H9 (cell line): ENCODE measurements at places on chromosomes 6 and 20. TPM values are rescaled to one million over a fixed set of nuclear protein-coding genes. Genes with fewer than 3 reads are reported as not detected.

DNA sequence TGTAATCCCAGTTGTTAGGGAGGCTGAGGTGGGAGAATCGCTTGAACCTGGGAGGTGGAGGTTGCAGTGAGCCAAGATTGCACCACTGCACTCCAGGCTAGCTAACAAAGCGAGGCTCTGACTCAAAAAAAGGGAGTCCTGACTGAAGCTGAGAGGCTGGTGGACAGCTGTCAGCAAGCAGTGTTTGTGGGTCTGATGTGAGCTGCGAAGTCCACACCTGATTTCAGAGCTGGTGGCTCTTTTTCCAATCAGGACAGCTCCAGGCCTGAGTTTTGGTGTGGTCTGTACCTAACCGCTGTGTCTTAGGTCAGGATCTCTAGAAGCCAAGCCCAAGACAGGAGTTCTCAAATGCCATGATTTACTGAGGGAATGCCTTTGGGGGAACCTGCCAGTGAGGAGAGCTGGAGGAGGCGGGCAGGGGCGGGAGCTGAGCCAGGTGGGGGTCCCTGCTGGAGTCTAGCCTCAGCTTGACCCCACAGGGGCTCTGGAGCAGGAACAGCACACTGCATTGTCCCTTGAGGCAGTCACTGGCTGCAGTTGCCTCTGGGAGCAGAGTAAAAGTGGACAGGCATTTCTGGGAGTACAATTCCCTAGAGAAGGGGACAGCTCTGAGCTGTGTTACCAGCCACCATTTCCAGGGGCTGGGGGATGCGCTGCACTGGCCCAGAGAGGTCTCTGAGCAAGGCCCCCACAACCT is 5.0 kb downstream of the GFRA4 start:
- H3K36me3 ChIP-seq = no peaks in the 10 kb centered on the region; the same call in 1 of the 2 replicates
- no peak overlapping the region for H3K27ac ChIP-seq
- DNase-seq = peak; percentile 24

- no peak for DNase-seq
- H3K4me3 ChIP-seq = no peak overlapping the region
- no peak overlapping the region for H3K27ac ChIP-seq
- H3K36me3 ChIP-seq = peaks cover 5% of the 10 kb centered on the region
Observed at GRCh38 chr6:166014966-166015365, 152.7 kb downstream of the TBXT start.

Gene FAM217A
- total RNA-seq = not detected in 2 replicates

Gene COL9A3
- 137 and 150 TPM in 2 replicates for total RNA-seq

Gene COL11A2
- total RNA-seq = 2.0 and 2.3 TPM in 2 replicates

DNA sequence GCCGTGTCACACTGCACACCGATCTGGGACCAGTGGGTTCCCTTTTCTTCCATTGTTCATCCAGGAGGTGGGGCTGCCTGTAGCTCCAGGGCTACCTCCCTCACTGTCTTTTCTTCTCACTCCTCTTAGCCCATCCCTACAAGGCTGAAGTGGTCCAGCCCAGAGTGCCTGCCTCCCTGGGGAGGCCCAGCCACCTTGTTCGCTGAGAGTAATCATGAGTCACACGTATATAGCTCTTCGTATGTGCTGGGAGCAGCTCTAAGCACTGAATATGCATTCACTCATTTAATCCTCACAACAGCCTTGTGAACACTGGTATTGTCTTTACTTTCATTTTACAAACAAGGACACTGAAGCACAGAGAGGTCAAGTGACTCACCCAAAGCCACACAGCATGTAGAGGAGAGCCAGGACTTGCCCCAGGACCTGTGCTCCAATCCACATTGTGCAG is 14.7 kb upstream of the CCDC167 start:
- no peak overlapping the region for H3K27ac ChIP-seq
- DNase-seq = no peak
- peaks cover 6% of the 10 kb centered on the region; the same call in 1 of the 2 replicates for H3K27me3 ChIP-seq
- H3K4me1 ChIP-seq = peaks cover 10% of the 10 kb centered on the region; the same call in 1 of the 2 replicates
- no peak overlapping the region; the same call in 1 of the 2 replicates for H3K4me3 ChIP-seq

GRCh38 chr20:24096864-24097450 is 108.4 kb upstream of the GGTLC1 start:
- no peak overlapping the region for H3K27ac ChIP-seq
- H3K4me1 ChIP-seq = no peaks in the 10 kb centered on the region
- H3K4me3 ChIP-seq = no peak overlapping the region
- no peak for DNase-seq

GRCh38 chr6:84953111-84953755 is 188.8 kb upstream of the TBX18 start:
- no peak overlapping the region for H3K4me3 ChIP-seq
- H3K27ac ChIP-seq = no peak overlapping the region
- H3K4me1 ChIP-seq = peaks cover 3% of the 10 kb centered on the region; the same call in 1 of the 2 replicates
- H3K36me3 ChIP-seq = no peaks in the 10 kb centered on the region

DNA sequence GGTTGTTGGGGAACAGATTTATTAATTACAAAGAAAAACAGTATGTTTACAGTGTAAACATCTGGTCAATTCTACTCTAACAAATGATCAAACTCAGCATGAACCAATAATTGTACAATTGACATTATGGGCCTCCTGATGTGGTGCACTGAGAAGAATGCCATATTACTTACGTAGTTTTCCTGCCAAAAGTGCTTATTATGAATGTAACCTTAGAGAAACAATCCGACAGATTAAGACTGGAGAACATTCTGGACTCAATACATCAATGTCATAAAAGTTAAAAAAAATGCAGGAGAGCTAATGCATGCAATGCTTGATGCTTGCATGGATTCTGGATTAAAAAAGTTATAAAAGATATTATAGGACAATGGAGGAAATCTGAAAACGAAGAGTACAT is 69.0 kb downstream of the LYRM4 start:
- no peaks in the 10 kb centered on the region for H3K27me3 ChIP-seq
- no peak overlapping the region for H3K4me3 ChIP-seq
- H3K4me1 ChIP-seq = no peaks in the 10 kb centered on the region; the same call in 1 of the 2 replicates
- peaks cover 8% of the 10 kb centered on the region; the same call in 1 of the 2 replicates for H3K36me3 ChIP-seq
- no peak for DNase-seq

DNA sequence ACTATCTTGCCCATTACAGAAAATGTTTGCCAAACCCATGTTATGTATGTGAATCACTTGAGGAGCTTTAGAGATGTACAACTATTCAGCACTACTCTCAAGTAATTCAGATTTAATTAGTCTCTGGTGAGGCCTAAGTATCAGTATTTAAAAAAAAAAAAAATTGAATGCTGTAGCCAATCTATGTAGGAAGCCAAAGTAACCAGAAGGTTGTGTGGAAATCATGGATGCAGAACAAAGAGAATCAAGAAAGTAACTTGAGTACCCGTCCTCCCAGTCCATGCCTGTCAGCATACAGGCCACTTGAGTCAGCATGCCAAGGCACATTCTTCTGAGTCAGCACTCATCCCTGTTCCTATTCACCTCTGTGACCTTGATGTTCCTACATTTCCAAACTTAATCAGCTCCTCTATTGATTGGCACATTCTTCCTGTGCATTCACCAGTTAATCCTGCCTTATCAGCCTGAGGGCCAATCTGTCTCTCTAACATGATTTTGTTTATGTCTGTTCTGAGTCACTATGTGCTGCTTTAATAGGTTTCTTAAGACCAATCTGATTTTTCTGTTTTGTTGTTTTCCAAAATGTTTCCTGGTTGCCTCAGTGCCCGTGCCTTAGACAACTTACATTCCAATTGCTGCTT is 165.6 kb downstream of the KCNQ5 start:
- H3K4me1 ChIP-seq = no peaks in the 10 kb centered on the region; the same call in 1 of the 2 replicates
- peak; percentile 46 for DNase-seq
- peak overlapping the region; percentile 39 for H3K27ac ChIP-seq
- no peak overlapping the region for H3K4me3 ChIP-seq
- H3K36me3 ChIP-seq = no peaks in the 10 kb centered on the region
- H3K27me3 ChIP-seq = no peaks in the 10 kb centered on the region

Gene NKX2-4
- 0.13 and 0.15 TPM in 2 replicates for total RNA-seq

DNA sequence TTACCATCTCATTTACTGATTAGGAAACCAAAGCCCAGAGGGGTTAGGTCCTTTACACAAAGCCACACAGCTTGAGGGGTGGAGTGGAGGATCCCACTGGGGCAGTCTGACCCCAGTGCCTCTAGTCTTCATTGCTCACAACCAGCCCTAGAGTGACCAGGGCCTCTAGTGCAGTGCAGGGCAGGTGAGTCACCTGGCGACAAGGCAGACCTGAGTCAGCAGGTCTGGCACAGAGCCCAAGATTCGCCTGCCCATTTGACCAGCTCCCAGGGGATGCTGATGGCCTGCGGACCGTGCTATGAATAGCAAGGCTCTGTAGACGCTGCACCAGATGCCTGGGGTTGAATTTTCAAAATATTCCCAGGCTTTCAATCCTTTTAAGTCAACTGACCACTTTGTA is 29.9 kb downstream of the CDH26 start:
- H3K27ac ChIP-seq = no peak overlapping the region
- no peaks in the 10 kb centered on the region for H3K27me3 ChIP-seq
- no peak for DNase-seq
- H3K4me3 ChIP-seq = no peak overlapping the region

DNA sequence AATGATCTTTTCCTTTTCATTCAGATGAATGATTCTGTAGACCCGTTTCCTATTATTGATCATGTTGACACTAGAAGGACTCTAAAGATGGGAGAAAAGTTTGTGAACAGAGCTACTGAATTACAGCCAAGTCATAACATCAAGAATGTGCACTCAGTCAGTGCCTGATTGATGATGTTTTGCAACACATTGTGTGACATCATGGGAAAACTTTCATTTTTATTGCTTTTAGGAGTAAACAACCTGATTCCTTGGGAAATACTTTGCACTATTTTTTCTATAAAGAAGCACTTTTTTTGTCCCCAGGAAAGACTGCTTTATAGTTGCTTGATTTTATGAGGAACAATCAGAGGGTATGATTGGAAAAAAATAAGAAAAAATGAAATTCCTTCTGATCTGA is 383.8 kb upstream of the JAG1 start:
- H3K27me3 ChIP-seq = no peaks in the 10 kb centered on the region
- no peak for DNase-seq
- no peak overlapping the region for H3K27ac ChIP-seq
- no peaks in the 10 kb centered on the region for H3K36me3 ChIP-seq
- no peak overlapping the region for H3K4me3 ChIP-seq

Gene KCNQ2
- 69.2 and 71.5 TPM in 2 replicates for total RNA-seq

- H3K4me3 ChIP-seq = no peak overlapping the region
- H3K4me1 ChIP-seq = peaks cover 2% of the 10 kb centered on the region; the same call in 1 of the 2 replicates
Observed at GRCh38 chr6:14676064-14676463, 558.5 kb downstream of the CD83 start.

- DNase-seq = no peak
- no peaks in the 10 kb centered on the region for H3K27me3 ChIP-seq
- peak overlapping the region; percentile 13 for H3K27ac ChIP-seq
- H3K36me3 ChIP-seq = no peaks in the 10 kb centered on the region
Observed at GRCh38 chr20:16064989-16065707, 508.1 kb downstream of the KIF16B start.

DNA sequence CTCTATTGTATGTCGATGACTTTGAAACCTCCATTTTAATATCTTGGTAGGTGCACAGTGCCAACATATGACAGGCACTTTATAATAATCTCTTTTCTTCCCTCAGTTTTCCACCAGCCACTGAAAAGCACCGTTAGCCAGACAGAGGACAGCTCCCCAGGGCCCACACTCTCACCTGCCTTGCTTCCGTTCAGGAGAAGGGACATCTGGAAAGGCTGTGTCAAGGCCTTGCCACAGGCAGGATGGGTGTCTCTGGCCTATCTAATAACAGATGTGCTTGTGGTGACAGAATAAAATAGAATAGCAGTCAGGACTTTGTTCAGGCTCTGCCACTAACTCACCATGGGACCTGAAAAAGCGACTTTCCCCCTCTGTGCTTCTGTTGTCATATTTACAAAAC is 75.5 kb upstream of the CCDC167 start:
- DNase-seq = no peak
- no peaks in the 10 kb centered on the region for H3K4me1 ChIP-seq
- H3K36me3 ChIP-seq = no peaks in the 10 kb centered on the region

Gene COL20A1
- total RNA-seq = 1.3 and 2.3 TPM in 2 replicates

DNA sequence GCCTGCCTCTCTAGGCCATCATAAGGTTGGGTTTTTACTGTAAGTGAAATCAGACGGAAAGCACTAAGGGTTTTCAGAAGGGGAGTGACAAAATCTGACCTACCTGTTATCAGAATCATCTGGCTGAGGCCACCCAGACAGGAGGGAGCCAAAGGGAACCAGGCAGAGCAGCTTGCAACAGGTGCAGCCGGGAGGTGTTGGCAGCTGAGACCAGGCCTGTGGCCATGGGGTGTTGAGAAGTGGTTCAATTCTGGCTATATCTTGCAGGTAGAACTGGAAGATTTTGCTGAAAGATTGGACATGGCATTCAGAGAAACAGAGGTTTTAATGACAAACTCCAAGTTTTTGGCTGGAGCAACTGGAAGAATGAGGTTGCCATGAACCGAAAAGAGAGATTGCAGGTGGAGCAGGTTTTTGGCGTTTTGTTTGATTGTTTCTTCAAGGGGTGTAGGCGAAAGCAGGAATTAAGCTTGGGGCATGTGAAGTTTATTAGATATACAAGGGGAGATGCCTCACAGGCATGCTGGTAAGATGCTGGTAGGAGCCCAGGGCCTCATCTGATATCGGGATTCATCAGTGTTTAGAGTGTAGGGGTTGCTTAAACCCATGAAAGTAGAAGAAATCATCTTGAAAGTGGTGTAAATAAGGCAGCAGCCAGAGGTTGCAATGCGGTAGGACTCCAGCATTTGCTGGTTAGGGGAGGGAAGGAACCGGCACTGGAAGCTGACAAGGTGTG is 35.1 kb upstream of the MAP3K4 start:
- H3K4me3 ChIP-seq = no peak overlapping the region
- H3K36me3 ChIP-seq = no peaks in the 10 kb centered on the region

DNA sequence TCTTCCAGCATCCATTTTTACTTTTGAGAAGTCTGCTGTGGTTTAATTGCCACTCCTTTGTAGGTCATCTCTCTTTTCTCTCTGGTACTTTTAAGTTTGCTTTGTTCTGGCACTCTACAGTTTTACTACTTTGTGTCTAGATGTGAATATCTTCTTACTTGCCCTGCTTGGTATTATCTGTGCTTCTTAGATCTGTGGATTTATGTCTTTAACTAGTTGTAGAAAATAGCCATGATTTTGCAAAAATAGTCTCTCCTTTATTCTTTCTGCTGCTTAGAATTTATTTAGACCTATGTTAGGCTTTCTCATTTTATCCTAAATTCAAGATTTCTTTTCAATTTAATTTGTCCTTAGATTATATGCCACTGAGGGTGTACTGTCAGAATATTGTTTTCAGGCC is 5.2 kb upstream of the MAK start:
- no peak overlapping the region for H3K4me3 ChIP-seq
- DNase-seq = no peak
- H3K27ac ChIP-seq = no peak overlapping the region
- H3K36me3 ChIP-seq = no peaks in the 10 kb centered on the region

GRCh38 chr6:158761746-158762145 is 57.4 kb downstream of the EZR start:
- no peaks in the 10 kb centered on the region for H3K27me3 ChIP-seq
- H3K36me3 ChIP-seq = peaks cover 21% of the 10 kb centered on the region
- H3K4me1 ChIP-seq = peaks cover 3% of the 10 kb centered on the region; the same call in 1 of the 2 replicates
- no peak overlapping the region for H3K27ac ChIP-seq

DNA sequence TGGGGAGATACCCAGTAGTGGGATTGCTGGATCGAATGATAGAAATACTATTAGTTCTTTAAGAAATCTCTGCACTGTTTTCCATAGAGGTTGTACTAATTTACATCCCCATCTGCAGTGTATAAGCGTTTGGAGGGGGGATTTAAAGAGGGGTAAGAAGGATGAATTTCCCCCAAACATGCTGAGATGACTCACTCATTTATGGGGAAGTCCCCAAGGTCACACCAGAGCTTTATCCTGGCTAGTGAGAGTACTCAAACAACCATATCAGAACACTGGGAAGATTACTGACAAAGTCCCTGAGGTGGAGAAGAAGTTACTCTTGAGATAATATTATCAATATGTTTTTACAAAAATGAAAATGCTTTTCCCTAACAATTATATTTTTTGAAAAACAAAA is 44.0 kb downstream of the ROS1 start:
- no peaks in the 10 kb centered on the region for H3K36me3 ChIP-seq
- no peak overlapping the region for H3K27ac ChIP-seq
- no peaks in the 10 kb centered on the region for H3K27me3 ChIP-seq
- H3K4me1 ChIP-seq = no peaks in the 10 kb centered on the region
- no peak for DNase-seq
- H3K4me3 ChIP-seq = no peak overlapping the region

Gene GPR63
- 5.2 and 5.9 TPM in 2 replicates for total RNA-seq
